ENCODE measurements at places on chromosomes 2 and 18.

DNA sequence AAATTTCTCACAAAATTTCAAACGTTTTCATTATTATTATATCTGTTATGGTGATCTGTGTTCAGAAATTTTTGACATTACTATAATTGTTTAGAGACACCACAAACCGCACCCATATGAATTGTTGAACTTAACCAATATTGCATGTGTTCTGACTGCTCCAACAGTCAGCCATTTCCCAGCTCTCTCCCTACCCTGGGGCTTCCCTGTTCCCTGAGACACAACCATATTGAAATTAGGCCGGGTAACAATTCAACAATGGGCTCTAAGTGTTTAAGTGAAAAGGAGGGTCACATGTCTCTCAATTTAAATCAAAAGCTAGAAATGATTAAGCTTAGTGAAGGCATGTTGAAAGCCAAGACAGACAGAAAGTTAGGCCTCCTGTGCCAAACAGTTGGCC lies 424.0 kb downstream of the DSC3 start:
- no peak for DNase-seq
- no peak overlapping the region for H3K4me3 ChIP-seq
- H3K27me3 ChIP-seq = no peaks in the 10 kb centered on the region

DNA sequence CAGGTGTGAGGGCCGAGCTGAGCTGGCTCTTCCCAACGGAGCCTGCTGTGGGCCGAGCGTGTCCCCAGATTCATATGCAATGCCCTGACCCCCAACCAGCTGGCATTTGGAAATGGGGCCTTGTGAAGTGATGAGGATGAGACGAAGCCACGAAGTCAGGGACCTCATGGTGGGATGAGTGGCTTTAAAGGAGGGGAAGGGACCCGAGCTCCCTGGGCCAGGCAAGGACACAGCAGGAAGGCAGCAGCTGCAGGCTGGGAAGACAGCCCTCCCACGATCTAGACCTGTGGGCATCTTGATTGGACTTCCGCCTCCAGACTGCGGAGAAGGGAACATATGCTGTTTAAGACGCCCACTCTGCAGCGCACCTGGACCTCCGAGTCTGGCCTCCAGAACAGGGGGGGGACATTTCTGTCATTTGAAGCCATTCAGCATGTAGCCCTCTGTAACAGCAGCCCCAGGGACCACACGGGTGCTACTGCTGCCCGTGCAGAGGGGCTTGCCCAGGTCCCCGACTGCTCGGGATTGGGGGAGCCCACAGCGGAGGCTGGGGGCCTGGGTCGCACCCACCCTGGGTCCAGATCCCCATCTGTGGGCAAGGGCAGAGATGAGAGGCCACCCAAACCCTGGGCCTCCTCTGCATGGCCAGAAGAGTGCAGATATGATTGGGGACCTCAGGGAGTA lies 27.2 kb downstream of the KIF1A start:
- H3K4me1 ChIP-seq = no peaks in the 10 kb centered on the region
- no peak overlapping the region for H3K27ac ChIP-seq
- peaks cover 3% of the 10 kb centered on the region for H3K27me3 ChIP-seq
- no peaks in the 10 kb centered on the region for H3K36me3 ChIP-seq
- DNase-seq = no peak

DNA sequence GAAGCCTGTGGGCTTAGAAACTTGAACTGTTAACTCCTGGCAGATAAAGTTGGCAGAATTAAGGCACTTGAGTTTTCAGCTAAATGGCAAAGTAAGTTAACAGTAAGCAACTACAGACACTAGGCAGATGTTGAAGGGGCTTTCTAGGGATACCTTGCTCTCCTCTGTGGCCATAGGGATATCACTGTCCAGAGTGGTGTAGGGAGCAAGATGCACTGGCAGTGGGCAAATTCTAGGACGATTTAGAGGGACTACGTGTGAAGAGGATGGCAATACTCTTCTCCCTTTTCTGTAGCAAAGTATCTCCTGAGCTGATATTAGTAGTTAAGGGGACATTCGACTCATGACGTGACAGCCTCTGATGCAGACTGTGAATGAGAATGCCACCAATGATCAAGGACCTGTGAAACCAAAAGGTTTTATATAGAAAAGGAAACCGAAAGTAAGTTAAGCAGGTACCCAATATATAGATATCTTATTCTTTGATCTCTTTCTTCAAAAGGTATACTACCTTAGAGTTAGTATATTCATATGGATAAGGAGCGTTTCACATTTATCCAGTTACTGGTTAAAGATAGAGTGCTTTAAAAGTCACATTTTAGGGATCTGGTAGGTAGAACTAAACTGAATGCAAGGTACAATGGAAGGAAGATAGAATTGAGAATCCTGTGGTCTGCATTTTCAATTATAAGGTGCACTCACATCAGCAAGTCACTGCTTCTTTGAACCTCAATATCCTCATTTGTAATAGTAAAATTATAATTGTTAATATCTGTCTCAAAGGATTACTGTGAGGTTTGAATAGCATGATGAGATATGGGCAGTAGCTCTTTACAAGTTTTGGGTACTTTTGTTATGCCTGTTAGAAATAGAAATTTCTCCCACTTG lies 106.4 kb downstream of the KCNH7 start:
- no peak for DNase-seq
- H3K27ac ChIP-seq = peak overlapping the region; percentile 67
- H3K36me3 ChIP-seq = peaks cover 1% of the 10 kb centered on the region
- no peaks in the 10 kb centered on the region for H3K27me3 ChIP-seq
- H3K4me3 ChIP-seq = peak overlapping the region; percentile 11
- H3K4me1 ChIP-seq = peaks cover 5% of the 10 kb centered on the region

- H3K4me1 ChIP-seq = peaks cover 29% of the 10 kb centered on the region
- H3K27ac ChIP-seq = no peak overlapping the region
- H3K36me3 ChIP-seq = peaks cover 24% of the 10 kb centered on the region
- H3K4me3 ChIP-seq = no peak overlapping the region
These were observed 23.1 kb downstream of the PASK start for GRCh38 chr2:241126201-241126611.

GRCh38 chr2:225600444-225600843 lies 200.9 kb downstream of the NYAP2 start:
- no peak overlapping the region for H3K27ac ChIP-seq
- H3K4me3 ChIP-seq = no peak overlapping the region
- H3K36me3 ChIP-seq = no peaks in the 10 kb centered on the region
- H3K27me3 ChIP-seq = no peaks in the 10 kb centered on the region

GRCh38 chr2:161992531-161992930 lies 81.5 kb downstream of the DPP4 start:
- H3K4me1 ChIP-seq = peaks cover 70% of the 10 kb centered on the region
- H3K27me3 ChIP-seq = no peaks in the 10 kb centered on the region
- peak overlapping the region; percentile 71 for H3K4me3 ChIP-seq

GRCh38 chr2:46227674-46228289 lies 69.4 kb upstream of the EPAS1 start:
- no peak overlapping the region for H3K4me3 ChIP-seq
- DNase-seq = no peak
- peaks cover 14% of the 10 kb centered on the region for H3K36me3 ChIP-seq
- peaks cover 66% of the 10 kb centered on the region for H3K4me1 ChIP-seq

DNA sequence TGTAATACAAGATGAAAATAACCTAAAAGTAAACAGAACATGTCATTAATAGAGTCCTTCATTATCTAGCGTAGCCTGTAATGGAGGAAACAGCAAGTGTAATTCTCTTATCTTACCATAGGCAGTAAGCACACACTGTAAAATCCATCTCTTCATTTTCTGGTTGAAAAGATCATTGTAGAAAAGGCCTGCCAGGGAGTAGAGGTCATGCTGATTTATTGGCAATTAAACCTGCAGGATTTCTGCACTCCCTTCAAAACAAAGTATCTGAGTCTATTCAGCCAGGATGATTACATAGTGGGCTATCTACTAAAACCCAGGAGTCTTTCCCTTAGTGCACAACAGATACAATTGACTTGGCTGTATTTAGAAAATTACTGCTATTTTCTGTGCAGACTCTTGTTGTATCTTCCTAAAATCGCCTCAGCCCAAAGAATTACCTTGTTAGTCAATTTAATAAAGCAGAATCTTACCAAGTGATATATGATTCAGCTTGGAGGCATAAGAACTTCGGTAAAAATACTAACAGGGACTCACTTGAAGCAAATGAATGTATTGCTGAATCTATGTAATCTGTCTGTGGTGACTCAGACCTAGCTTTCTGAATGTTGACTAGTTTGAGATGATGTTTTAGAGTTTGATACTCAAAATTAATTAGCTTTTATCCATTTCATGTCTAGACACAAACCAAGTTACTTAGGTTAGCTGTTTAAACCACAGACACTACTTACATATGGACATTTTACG lies 250.4 kb upstream of the STON1 start:
- H3K27ac ChIP-seq = no peak overlapping the region
- H3K36me3 ChIP-seq = peaks cover 4% of the 10 kb centered on the region
- H3K4me1 ChIP-seq = peaks cover 6% of the 10 kb centered on the region
- DNase-seq = no peak
- H3K27me3 ChIP-seq = no peaks in the 10 kb centered on the region

- no peak overlapping the region for H3K27ac ChIP-seq
- H3K27me3 ChIP-seq = peaks cover 3% of the 10 kb centered on the region
- H3K4me1 ChIP-seq = peaks cover 14% of the 10 kb centered on the region
- no peak overlapping the region for H3K4me3 ChIP-seq
- no peaks in the 10 kb centered on the region for H3K36me3 ChIP-seq
- DNase-seq = no peak
These were observed 11.2 kb downstream of the VIL1 start for GRCh38 chr2:218429911-218430692.

- H3K4me1 ChIP-seq = no peaks in the 10 kb centered on the region
- H3K27me3 ChIP-seq = peaks cover 2% of the 10 kb centered on the region
- no peak overlapping the region for H3K4me3 ChIP-seq
- no peak for DNase-seq
- H3K27ac ChIP-seq = no peak overlapping the region
These were observed 60.9 kb upstream of the SLC14A2 start for GRCh38 chr18:45554389-45554737.

DNA sequence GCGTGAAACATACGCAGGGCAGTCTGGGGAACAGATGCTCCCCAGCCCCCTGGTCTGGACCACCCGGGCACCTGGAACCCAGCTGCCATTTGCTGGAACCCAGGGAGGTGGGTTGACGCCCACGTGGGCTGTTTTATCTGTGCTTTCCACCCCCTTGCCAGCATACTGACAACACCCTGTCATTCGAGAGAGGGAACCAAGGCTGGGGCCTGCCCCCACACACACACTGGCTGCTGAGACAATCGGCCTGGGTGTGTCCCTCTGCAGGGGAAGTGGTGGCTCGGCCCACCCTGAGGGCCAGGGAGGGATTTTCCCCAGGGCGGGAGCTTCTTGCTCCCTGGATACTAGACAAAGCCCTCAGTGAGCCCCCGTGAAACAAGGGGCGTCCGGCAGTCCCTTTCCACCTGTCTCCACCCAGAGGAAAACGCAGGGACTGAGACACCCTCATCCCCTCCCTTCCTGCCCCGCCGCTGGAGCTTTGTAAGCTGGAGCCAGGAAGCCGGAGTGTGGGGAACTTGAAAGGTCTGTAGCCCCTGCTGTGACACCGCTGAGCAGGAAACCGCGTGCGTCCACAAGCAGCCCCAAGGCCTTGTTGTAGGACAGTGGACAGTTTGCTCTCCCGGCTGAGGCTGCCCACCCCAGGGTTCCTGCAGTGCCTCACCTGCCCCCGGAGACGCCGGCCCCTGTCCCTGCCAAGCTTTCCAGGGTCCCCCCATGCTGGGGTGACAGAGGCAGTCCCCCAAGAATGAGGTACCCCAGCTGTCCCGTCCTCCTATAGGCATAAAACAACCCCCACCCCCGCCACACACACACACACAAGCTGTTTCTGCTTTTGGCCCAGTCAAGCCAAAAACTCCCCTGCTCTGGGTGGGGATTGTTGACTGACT lies 14.1 kb upstream of the KLF11 start:
- H3K36me3 ChIP-seq = no peaks in the 10 kb centered on the region
- peak overlapping the region; percentile 84 for H3K27ac ChIP-seq
- peak; percentile 83 for DNase-seq
- peaks cover 22% of the 10 kb centered on the region for H3K4me1 ChIP-seq

GRCh38 chr18:69402533-69402989 lies 1.9 kb downstream of the DOK6 start:
- H3K27me3 ChIP-seq = peaks cover 69% of the 10 kb centered on the region
- DNase-seq = no peak
- H3K4me1 ChIP-seq = peaks cover 11% of the 10 kb centered on the region
